ENCODE measurements at places on chromosomes 2 and 18. TPM values are rescaled to one million over a fixed set of nuclear protein-coding genes. Genes with fewer than 3 reads are reported as not detected.

Gene RAPGEF4
- polyA plus RNA-seq, result 0.51 TPM

Gene NRBP1
- polyA plus RNA-seq, result 192 TPM

GRCh38 chr18:44945888-44946401 is 265.3 kb downstream of the SETBP1 start:
- H3K36me3 ChIP-seq, result no peaks in the 10 kb centered on the region
- DNase-seq, result no peak
- H3K27me3 ChIP-seq, result no peaks in the 10 kb centered on the region

GRCh38 chr2:65282477-65283053 is 54.9 kb downstream of the ACTR2 start:
- H3K36me3 ChIP-seq, result no peaks in the 10 kb centered on the region
- no peak overlapping the region for H3K27ac ChIP-seq
- no peak overlapping the region for H3K4me3 ChIP-seq
- DNase-seq, result no peak
- no peaks in the 10 kb centered on the region for H3K27me3 ChIP-seq
- H3K4me1 ChIP-seq, result peaks cover 10% of the 10 kb centered on the region

DNA sequence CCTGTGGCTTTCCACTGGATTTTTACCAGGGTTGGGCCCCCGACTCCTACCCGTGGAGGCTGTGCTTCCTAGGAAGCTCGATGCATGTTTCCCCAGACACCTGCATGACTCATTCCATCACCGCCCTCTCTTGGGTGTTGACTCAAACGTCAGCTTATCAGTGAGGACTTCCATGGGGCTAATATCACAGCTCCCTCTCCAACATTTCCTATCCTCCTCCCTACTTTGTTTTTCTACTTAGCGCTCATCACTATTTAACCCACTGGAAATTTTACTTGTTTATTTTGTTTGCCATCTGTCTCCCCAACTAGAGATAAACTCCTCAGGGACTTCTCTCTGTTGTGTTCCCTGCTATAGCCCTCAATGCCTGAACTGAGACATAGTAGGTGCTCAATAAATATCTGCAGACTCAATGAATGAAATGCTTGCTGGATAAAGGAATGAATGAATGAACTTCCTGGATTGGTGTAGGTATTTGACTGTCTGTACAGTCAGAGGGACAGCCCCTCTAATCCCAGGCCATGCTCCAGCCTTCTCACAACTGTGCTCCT is 89.7 kb upstream of the MSH2 start:
- DNase-seq, result no peak
- no peak overlapping the region for H3K4me3 ChIP-seq
- H3K4me1 ChIP-seq, result peaks cover 5% of the 10 kb centered on the region
- no peaks in the 10 kb centered on the region for H3K27me3 ChIP-seq
- H3K27ac ChIP-seq, result no peak overlapping the region

DNA sequence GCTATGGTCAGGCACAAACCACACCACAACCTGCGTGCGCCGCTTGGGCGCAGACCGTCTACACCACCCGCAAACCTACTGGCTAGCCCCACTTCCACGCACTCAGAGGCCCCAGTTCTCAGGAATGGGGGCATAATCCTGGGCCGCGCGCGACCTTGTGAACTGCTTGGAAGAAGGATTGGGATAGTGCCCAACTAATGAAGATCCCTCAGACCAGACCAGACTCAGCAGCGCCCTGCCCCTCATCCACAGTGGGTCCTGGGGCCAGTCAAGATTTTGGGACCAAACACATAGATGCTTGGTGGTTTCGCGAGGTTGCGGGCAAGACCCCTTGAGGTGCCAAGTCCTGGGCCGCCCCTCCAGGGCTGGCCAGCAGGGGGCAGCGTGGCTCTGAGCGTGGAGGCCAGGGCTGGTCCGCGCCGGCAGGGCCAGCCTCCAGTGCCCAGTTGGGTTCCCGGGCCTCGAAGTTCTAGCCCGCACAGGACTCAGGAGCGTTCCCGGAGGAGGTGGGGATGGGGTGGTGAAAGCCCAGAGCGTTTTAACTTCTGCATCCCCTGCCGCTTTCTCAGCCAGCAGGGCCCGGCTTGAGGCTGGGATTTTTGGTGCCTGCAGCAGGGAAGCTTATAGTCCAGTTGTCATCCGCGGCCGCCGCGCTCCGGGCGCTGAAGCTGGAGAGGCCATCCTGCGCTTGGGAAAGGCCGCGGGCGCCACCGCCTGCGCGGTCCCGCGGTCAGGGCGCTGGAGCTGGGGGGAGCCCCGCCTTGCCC is 8.3 kb downstream of the OSR1 start:
- DNase-seq, result peak; percentile 20
- no peak overlapping the region for H3K4me3 ChIP-seq
- peaks cover 19% of the 10 kb centered on the region for H3K36me3 ChIP-seq
- no peak overlapping the region for H3K27ac ChIP-seq
- H3K27me3 ChIP-seq, result no peaks in the 10 kb centered on the region
- peaks cover 10% of the 10 kb centered on the region for H3K4me1 ChIP-seq

GRCh38 chr2:127950264-127950663 is 64.5 kb upstream of the AMMECR1L start:
- no peak overlapping the region for H3K27ac ChIP-seq
- DNase-seq, result no peak
- H3K36me3 ChIP-seq, result peaks cover 13% of the 10 kb centered on the region
- H3K4me3 ChIP-seq, result no peak overlapping the region
- no peaks in the 10 kb centered on the region for H3K27me3 ChIP-seq
- H3K4me1 ChIP-seq, result peaks cover 4% of the 10 kb centered on the region

- H3K4me3 ChIP-seq, result no peak overlapping the region
- no peak for DNase-seq
- H3K4me1 ChIP-seq, result peaks cover 9% of the 10 kb centered on the region
- H3K27me3 ChIP-seq, result no peaks in the 10 kb centered on the region
Observed at GRCh38 chr2:120871881-120872620, 136.4 kb downstream of the GLI2 start.

GRCh38 chr2:238974501-238975166 is 126.7 kb downstream of the TWIST2 start:
- H3K4me1 ChIP-seq, result peaks cover 11% of the 10 kb centered on the region
- no peaks in the 10 kb centered on the region for H3K36me3 ChIP-seq
- H3K4me3 ChIP-seq, result no peak overlapping the region
- H3K27me3 ChIP-seq, result no peaks in the 10 kb centered on the region

DNA sequence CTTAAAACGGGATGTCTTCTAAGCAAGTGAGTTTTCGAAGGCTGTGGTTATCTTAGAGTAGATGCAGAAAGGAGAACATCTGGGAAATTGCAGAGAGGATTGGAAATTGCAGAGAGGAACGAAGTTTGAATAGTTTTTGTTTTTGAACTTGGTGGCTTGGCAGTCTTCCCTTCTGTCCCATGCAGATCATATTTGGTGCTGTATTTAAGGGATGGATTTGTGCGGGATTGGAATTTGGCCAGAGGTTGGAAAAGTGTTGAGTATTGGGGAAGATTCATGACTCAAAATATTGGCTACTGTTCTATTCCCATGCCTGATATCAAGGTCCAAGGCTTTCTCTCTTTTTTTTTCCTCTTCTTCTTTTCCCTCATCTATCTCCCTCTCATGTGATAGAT is 18.2 kb downstream of the PTPRM start:
- no peaks in the 10 kb centered on the region for H3K36me3 ChIP-seq
- peak; percentile 52 for DNase-seq
- H3K4me3 ChIP-seq, result no peak overlapping the region
- H3K27ac ChIP-seq, result no peak overlapping the region
- H3K4me1 ChIP-seq, result no peaks in the 10 kb centered on the region

Gene ARHGAP28
- 3.3 TPM for polyA plus RNA-seq

- peaks cover 7% of the 10 kb centered on the region for H3K4me1 ChIP-seq
- no peak overlapping the region for H3K27ac ChIP-seq
- H3K36me3 ChIP-seq, result no peaks in the 10 kb centered on the region
- peak; percentile 39 for DNase-seq
- no peak overlapping the region for H3K4me3 ChIP-seq
Observed at GRCh38 chr18:61575419-61575818, 242.2 kb downstream of the CDH20 start.

Gene RAX
- polyA plus RNA-seq, result not detected

Gene FBXO36
- 5.0 TPM for polyA plus RNA-seq

Gene MLPH
- 4.8 TPM for polyA plus RNA-seq

Gene KIF1A
- 0.01 TPM for polyA plus RNA-seq

DNA sequence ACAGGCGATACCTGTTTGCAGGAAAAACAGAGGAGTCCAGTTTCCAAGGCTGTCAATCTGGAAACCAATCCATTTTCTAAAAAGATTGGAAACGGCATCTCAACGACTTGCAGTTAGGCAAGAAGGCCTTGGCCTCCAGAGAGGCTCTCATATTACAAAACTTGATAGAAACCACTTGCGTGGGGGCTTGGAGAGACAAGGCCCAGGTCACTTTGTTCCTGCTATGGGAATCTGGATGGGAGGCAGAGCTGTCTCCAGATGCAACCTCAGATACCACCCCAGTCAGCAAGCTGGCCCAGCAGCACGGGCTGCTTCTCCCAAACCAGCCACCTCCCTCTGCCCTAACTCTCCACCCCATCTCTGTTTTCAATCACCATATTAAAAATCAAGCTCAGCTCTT is 298.8 kb downstream of the TNS1 start:
- no peak overlapping the region for H3K27ac ChIP-seq
- H3K4me3 ChIP-seq, result no peak overlapping the region
- H3K27me3 ChIP-seq, result no peaks in the 10 kb centered on the region
- no peaks in the 10 kb centered on the region for H3K36me3 ChIP-seq

DNA sequence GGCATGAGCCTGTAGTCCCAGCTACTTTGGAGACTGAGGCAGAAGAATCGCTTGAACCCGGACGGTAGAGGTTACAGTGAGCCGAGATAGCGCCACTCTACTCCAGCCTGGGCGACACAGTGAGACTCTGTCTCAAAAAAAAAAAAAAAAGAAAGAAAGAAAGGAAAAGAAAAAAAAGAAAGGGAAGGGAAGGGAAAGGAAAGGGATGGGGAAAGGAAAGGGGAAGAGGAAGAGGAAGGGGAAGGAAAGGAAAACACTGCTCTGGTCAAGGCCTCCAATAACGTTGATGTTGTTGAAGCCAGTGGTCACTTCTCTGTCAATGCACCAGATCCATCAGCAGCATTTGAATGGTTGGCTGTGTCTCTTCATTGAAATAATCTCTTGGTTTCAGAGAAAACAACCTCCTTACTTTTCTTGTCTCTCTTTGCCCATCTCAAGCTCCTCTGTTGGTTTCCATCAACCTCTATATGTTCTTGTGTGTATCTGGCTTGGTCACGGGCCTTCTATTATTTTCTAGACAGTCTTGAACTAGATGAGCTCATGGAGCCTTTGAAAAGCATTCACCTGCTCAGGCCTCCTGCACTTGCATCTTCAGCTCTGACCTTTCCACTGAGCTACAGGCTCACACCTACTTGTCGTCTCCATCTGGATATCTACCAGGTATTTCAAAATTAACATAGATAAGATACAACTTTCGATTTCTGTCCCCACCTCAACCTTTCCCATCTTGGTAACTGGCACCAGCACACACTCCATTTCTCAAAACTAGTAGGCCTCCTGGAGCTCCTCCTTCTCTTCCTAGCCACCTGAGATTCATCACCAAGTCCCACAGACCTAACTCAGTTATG is 69.4 kb upstream of the LAPTM4A start:
- no peaks in the 10 kb centered on the region for H3K36me3 ChIP-seq
- H3K27me3 ChIP-seq, result peaks cover 13% of the 10 kb centered on the region
- H3K27ac ChIP-seq, result no peak overlapping the region
- H3K4me1 ChIP-seq, result no peaks in the 10 kb centered on the region

DNA sequence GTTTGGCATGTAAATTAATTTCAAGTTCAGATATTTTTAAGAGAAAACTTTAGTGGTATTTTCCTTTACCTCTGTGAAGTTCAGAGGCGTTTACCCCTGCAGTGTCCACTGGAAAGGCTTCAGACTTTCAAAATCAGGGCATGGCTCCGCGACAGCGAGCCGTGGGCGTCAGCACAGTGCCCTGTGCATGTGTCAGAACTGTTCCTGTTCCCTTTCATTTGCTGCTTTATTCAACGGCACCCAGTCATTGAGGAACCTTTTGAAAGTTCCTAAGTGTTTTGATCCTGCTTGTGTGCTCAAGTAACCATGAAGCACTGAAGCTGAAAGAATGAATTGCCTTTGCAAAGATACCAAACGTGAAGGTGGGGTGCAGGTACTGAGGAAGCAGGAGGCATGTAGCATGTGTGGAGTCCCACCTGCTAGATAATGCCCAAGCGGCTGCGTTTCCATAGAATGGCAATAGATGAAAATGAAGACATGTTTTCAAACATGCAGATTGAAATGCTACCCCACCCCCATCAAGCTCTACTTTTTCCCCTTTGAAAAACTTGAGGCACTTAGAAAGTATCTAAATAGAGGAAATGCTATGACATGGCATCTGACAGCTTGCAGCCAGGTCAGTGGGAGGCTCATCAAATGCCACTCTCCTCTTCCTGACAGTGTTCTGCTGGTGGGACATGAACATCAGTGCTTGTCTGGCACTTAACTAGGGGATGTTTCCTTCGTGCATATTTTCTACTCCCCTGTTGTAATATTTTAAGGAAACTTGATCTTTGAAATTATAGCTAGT is 148.6 kb downstream of the ZNF236 start:
- H3K27me3 ChIP-seq, result no peaks in the 10 kb centered on the region
- H3K4me1 ChIP-seq, result no peaks in the 10 kb centered on the region
- no peak overlapping the region for H3K4me3 ChIP-seq
- H3K36me3 ChIP-seq, result no peaks in the 10 kb centered on the region
- no peak overlapping the region for H3K27ac ChIP-seq

Gene IL36G
- not detected for polyA plus RNA-seq

DNA sequence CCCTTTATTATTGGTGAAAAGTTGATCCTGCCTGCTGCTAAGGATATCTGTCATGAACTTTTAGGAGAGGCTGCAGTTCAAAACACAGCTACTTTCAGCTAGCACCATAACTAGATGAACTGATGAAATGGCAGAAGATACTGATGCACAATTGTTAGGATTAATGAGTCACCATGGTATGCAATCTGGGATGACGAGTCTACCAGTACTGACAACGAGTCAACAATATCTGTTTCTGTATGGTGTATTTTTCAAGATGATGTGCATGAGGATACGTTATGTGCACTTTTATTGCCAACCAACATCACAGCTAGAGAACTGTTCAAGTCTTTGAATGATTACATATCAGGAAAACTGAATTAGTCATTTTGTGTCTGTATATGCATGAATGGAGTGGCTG is 68.7 kb downstream of the NETO1 start:
- no peaks in the 10 kb centered on the region for H3K4me1 ChIP-seq
- no peak for DNase-seq
- H3K36me3 ChIP-seq, result no peaks in the 10 kb centered on the region
- no peak overlapping the region for H3K4me3 ChIP-seq
- no peaks in the 10 kb centered on the region for H3K27me3 ChIP-seq
- H3K27ac ChIP-seq, result no peak overlapping the region

Gene MAIP1
- polyA plus RNA-seq, result 14.5 TPM

- H3K4me1 ChIP-seq, result peaks cover 4% of the 10 kb centered on the region
- peaks cover 30% of the 10 kb centered on the region for H3K27me3 ChIP-seq
Observed at GRCh38 chr18:22169011-22169888, at the start of gene GATA6. Gene GATA6, plus strand, starts transcription at chr18:22169589. Its CDS starts 1,556 bp downstream, at chr18:22171145.
